ENCODE measurements at places on chromosomes 1 and 21. TPM values are rescaled to one million over a fixed set of nuclear protein-coding genes. Genes with fewer than 3 reads are reported as not detected.

Gene FALEC
- total RNA-seq = not detected

- DNase-seq = no peak
- H3K4me1 ChIP-seq = no peaks in the 10 kb centered on the region
- no peaks in the 10 kb centered on the region for H3K36me3 ChIP-seq
- H3K27me3 ChIP-seq = no peaks in the 10 kb centered on the region
- no peak overlapping the region for H3K27ac ChIP-seq
Observed at GRCh38 chr1:96973605-96974004, 252.0 kb downstream of the PTBP2 start.

- H3K4me1 ChIP-seq = no peaks in the 10 kb centered on the region
- no peaks in the 10 kb centered on the region for H3K27me3 ChIP-seq
- no peak overlapping the region for H3K27ac ChIP-seq
- no peak for DNase-seq
Observed at GRCh38 chr1:214864896-214865688, 217.4 kb upstream of the KCNK2 start.

Gene VHLL
- total RNA-seq = not detected

DNA sequence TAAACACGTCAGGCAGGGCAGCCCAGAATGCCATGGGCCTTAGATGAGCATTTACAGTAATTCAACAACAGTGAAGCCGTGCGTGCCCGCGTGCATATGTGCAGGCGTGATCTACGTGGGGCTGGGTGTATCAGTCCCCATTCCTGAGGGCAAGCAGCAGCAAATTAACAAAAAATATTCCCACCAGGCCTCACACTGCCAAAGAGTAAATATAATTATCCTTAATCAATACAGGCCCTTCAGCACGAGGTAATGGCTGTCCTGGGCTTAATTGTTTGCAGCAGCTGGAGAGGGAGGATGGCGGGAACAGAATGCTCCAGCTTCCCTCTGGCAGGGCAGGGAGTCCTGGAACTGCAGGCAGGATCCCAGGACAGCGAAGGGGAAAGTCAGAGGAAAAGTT is 91.8 kb downstream of the DDX20 start:
- no peaks in the 10 kb centered on the region for H3K4me1 ChIP-seq
- H3K36me3 ChIP-seq = no peaks in the 10 kb centered on the region
- H3K4me3 ChIP-seq = no peak overlapping the region

GRCh38 chr1:197391303-197392226 is 123.5 kb downstream of the CRB1 start:
- H3K4me1 ChIP-seq = no peaks in the 10 kb centered on the region
- no peak overlapping the region for H3K4me3 ChIP-seq
- DNase-seq = no peak
- no peak overlapping the region for H3K27ac ChIP-seq
- no peaks in the 10 kb centered on the region for H3K36me3 ChIP-seq

- H3K36me3 ChIP-seq = no peaks in the 10 kb centered on the region
- H3K4me3 ChIP-seq = no peak overlapping the region
- no peak for DNase-seq
- no peak overlapping the region for H3K27ac ChIP-seq
Observed at GRCh38 chr1:100130552-100131077, 2.1 kb downstream of the SASS6 start.

DNA sequence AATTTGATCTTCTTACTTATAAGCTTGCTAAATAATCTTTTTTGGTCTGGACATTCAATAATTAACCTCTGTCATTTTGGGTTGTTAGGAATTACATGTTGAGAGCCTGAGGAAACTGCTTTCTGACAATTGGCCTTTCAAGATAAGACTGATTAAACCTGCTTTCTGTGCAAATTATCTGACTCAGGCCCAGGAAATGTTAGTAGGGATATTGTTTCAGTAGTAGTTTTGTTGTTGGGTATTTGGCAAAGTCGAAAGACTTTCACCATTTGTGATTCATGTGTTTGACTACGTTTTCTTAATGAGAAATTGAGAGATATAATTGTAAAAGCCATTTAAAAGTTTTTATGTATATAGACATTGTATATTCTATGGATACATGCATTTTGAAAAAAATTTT is 81.1 kb upstream of the GPR88 start:
- no peak for DNase-seq
- no peaks in the 10 kb centered on the region for H3K36me3 ChIP-seq
- H3K4me1 ChIP-seq = peaks cover 13% of the 10 kb centered on the region
- H3K4me3 ChIP-seq = no peak overlapping the region

Gene FAM177B
- total RNA-seq = not detected

DNA sequence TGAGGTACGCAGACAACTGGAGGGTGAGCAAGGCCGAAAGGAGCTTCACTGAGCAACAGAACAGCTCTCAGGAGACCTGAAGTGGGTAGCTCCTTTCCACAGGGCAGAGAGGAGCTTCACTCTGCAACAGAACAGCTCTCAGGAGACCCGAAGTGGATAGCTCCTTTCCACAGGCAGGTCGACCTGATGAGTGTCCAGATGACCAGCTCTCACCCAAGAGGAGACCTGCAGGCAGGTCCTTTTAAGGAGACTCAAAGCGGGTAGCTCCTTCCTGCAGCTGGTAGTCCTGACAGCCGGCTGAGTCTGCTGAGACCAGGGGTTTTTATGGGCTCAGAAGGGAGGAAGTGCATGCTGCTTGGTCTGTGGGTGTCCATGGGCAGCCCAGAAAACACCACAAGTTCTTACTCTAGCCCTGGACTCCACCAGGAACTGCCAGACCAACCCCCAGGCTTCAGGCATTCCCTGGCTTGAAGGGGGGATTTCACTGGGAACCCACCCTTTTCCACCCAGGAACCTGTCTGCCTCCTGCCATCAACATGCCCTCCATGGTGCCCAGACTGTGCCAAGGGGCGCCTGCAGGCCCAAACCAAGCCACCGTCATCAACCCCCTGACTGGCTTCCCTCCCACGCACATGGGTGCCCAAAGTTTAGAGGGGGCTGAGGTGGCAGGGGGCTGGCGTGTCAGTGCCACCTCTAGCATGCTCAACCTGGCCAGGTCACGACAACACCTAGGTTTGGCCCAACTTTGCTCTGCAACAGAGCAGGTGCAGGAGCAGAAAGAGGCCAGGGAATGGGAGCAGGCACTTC is 43.6 kb downstream of the ZBTB8OS start:
- H3K4me1 ChIP-seq = peaks cover 3% of the 10 kb centered on the region
- H3K27ac ChIP-seq = no peak overlapping the region
- H3K4me3 ChIP-seq = no peak overlapping the region
- H3K27me3 ChIP-seq = no peaks in the 10 kb centered on the region
- no peaks in the 10 kb centered on the region for H3K36me3 ChIP-seq

DNA sequence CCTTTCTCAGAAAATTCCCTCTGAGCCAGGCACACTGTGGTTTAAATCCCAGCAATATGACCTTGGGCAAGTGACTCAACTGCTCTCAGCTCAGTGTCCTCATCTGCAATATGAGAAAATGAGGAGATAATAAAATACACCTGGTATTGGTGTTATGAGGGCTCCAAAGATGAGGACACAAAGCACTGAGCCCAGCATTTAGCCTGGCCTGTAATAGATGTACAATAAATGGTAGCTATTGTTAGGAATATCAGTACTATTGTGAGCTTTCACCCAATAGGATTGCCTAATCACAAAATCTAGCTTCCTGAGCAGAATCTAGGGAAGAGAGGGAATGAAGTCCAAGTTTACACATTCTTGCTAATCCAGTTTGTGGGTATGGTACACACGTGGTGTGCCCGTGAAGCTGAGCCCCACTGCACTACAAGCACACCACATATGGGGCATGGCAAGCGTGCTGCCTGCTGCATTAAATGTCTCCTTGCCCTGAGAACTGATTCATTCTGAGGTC is 24.3 kb upstream of the SLC30A1 start:
- no peaks in the 10 kb centered on the region for H3K27me3 ChIP-seq
- no peak for DNase-seq
- no peak overlapping the region for H3K4me3 ChIP-seq

Data from psoas muscle (tissue), 8 donors.